OCI-LY7 (cell line): ENCODE measurements at places on chromosomes 7 and 10. TPM values are rescaled to one million over a fixed set of nuclear protein-coding genes. Genes with fewer than 3 reads are reported as not detected.

DNA sequence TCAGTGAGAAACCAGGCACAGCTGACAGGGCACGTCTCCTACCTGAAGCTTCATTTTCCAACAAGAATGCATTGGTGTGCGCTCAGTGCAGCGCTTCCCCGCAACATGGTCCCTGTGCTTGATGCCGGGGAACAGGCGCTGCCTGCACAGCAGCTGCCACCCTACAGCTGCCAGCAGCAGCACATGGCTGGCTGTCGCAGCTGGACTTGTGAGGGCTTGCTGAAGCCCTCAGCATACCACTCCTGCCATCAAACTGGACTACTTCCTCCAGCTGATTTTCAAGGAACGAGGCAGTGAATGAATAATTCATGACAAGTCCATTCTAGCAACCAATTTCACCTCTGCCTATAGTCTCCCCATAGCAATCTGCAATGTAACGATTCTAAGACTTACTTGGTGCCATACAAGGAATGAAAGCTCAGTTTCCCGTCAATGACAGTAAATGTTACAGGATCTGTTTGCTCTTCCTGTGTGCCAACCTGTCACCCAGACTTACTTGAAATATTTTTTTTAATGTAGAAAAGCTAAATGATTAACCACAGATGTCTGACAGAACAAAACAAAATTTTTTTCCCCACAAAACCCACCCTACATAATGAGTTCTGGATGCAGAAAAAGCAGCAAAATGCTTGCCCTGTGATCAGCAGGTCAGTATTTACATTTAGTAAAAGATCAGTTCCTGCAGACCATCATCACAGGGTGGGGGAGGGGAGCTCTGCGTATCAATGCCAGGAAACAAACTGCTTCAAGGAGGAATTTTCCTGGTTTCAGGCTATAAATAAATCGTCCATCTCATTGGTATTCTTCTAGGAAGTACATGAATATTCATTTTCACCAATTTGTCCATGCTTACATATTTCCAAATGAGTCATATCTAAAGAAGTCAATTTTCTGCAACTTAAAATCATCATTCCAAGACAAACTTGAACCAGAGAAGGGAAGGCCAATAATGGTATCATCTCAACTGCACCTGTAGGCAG lies 140.6 kb downstream of the ALOX5 start:
- DNase-seq = no peak

Gene UBE2H
- 35.3 and 41.4 TPM in 2 replicates for total RNA-seq

Gene BTRC
- total RNA-seq = 17.2 and 17.8 TPM in 2 replicates

Gene ZFYVE27
- total RNA-seq = 31.8 and 33.0 TPM in 2 replicates

GRCh38 chr7:6419310-6419773 lies 28.4 kb downstream of the DAGLB start:
- DNase-seq = no peak

Gene ITPRID1
- total RNA-seq = not detected in 2 replicates

- no peak for DNase-seq
Measured at GRCh38 chr10:35613597-35614226, 8.6 kb downstream of the GJD4 start.

DNA sequence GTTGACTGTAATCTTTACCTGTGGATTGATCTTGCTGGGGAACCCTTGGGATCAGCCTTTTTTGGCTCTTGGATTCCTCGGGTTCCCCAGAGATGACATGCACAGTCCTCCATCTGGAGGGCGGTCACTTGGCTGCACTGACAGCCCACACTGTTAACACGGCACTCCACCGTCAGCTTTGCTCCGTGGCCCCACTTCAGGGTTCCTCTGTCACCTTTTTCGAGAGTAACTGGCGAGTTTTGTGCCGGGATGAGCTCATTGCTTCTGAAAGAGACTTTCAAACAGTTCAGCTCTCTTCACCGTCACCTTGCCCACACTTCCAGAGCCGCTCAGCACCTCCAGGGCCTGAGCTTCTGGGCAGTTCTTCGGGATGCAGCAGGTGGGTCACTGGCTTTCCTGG lies 42.4 kb downstream of the PROSER2 start:
- DNase-seq = no peak

GRCh38 chr7:16532272-16532671 lies 5.6 kb downstream of the LRRC72 start:
- no peak for DNase-seq

GRCh38 chr7:27548304-27548703 lies 114.4 kb downstream of the HIBADH start:
- DNase-seq = no peak

Gene ENTPD1
- total RNA-seq = 3.7 and 6.7 TPM in 2 replicates

DNA sequence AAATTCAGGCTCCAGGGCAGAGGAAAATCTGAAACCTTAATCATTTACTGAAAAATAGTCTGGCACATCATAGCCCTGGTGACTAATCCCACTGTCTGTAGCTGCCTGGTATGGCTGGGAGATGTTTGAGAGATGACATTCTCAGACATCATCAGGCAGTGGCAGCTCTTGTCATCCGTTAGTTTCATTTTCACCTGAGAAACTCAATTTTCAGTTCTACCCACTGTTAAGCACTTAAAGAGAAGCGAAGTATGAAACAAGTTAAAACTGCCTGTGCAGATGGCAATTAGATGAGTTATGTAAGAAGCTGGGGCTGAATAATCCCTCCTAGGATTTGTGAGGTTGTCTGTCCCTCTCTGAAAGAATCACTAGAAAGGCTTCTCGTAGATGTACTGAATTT lies 150.2 kb downstream of the NSUN6 start:
- no peak for DNase-seq

DNA sequence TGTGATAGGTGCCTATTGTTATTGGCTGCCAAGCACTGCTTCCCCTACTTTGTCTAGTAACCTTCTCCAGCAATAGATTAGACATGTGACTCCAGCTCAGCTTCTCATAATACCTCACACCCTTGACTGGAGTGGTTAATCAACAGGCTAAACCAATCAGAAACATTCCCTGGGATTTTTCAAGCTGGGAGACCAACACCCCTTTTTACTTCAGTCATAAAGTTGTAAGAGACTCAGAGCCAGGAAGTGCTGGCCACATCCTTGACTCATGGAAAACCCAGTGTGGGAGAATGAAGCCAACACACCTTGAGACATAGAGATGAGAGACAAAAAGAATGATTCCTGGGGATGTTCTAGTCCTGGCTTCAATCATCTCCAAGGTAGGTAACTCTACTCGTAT lies 62.6 kb upstream of the HECTD2 start:
- no peak for DNase-seq

Gene C10orf90
- not detected in 2 replicates for total RNA-seq

DNA sequence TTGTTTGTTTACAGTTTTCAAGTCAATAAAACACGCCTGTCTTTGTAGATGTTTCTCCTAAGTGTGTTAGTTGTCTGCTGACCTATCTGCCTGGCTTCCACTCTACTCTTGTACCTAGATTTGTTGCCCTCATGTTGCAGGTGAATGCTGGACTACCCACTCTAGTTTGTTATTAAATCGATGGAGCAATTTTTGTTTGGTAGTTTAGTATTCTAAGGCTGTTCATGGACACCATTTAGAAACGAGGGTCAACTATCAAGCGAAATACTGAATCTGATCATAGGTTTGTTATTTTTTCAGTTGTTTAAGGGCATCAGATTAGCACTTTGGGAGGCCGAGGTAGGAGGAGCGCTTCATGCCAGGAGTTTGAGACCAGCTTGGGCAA lies 29.1 kb upstream of the MKLN1 start:
- DNase-seq = no peak

DNA sequence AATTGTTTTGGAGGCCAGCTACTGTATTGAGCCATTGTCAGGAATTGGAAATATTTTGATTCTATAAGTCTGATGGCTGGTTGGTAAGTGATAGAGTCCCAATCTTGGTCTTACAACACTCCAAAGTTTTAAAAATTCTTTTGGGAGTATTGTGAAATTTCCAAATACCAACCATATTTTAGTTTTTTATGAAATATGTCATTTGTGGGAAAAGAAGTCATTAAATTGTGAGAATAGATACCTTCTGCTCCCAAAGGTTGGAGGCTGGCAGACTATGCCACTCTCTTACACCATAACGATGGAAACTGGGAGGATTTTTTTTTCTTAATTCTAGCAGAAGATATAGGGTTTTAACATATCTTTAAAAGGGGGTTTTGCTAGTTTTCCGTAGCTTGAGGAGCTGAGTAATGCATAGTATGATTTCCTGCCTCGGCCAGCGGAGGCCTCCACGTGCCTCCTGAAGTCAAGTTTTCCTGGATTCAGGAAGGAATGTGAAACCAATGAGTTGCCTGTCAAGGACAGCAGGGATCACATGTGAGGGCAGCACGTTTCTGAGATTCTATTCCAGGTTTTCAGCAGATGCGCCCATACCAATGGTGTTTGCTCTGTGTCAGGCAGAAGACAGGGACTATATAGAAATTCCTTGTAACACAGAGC lies 92.2 kb upstream of the LAMB4 start:
- no peak for DNase-seq

GRCh38 chr7:55172161-55172560 lies 153.3 kb downstream of the EGFR start:
- DNase-seq = no peak

DNA sequence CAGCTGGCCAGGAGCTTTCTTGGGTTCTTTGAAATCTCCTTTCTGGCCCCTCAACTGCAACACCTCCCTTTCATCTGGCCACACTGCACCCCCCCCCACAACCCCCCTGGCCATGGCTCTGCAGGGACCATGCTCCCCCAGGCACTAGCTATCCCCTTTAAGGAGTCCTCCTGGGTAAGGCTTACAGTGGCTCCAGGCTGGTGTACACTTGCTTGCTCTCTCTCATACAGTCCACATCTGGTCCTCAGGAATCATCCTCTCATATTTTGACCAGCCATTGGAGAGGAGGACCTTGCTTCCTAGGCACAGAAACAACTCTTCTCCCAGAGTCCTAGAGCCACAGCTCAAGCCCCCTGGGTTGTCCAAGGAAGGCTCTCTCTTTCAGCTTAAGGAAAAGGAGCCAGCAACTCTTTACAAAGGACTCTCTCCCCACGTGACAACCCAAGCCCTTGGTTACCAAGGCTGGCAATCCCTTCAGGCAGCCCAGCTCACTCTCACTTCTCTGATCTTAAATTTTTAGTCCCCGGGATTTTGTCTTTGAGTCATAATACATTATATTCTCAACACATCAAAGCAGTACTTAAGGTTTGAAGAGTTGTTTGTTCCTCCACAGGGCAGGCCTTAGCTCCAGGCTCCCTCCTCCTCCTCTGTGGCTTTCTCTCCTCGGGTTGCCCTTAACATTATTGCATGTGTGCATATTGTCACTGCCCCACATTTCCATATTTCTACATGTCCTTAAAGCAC lies 9.9 kb downstream of the GARIN1A start:
- no peak for DNase-seq

DNA sequence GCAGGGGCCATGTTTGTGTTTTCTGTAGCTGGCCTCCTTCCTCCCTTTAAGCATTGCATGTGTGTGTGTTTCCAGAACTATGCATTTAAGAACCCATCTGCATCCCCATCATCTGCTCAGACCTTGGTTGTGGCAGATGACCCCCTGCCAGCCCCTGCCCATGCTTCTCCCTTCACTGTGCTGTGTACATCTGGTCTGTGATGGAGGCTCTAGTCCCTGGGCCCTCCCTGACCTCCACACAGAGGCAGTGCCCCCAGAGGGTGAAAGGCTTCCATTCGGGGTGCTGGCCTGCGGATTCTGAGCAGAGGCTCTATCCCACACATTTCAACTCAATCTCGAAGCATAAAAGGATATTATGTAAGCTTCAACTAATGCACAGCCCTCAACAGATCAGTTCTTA lies 89.4 kb downstream of the TACC2 start:
- no peak for DNase-seq

Gene ORAI2
- total RNA-seq = 230 and 263 TPM in 2 replicates

Gene UCMA
- total RNA-seq = not detected in 2 replicates

Gene CCDC3
- total RNA-seq = not detected in 2 replicates

Gene CALY
- total RNA-seq = not detected in 2 replicates

Gene IL2RA
- total RNA-seq = 22.3 and 27.5 TPM in 2 replicates

GRCh38 chr7:2856388-2857169 lies 12.5 kb upstream of the GNA12 start:
- DNase-seq = no peak

GRCh38 chr10:97378933-97379921 lies 21.9 kb downstream of the RRP12 start:
- DNase-seq = no peak

GRCh38 chr7:106288263-106288662 lies 3.5 kb upstream of the NAMPT start:
- DNase-seq = no peak
